ENCODE measurements at places on chromosomes 16 and 17.

GRCh38 chr16:2121853-2122252 is 13.8 kb downstream of the PKD1 start:
- no peak for DNase-seq

DNA sequence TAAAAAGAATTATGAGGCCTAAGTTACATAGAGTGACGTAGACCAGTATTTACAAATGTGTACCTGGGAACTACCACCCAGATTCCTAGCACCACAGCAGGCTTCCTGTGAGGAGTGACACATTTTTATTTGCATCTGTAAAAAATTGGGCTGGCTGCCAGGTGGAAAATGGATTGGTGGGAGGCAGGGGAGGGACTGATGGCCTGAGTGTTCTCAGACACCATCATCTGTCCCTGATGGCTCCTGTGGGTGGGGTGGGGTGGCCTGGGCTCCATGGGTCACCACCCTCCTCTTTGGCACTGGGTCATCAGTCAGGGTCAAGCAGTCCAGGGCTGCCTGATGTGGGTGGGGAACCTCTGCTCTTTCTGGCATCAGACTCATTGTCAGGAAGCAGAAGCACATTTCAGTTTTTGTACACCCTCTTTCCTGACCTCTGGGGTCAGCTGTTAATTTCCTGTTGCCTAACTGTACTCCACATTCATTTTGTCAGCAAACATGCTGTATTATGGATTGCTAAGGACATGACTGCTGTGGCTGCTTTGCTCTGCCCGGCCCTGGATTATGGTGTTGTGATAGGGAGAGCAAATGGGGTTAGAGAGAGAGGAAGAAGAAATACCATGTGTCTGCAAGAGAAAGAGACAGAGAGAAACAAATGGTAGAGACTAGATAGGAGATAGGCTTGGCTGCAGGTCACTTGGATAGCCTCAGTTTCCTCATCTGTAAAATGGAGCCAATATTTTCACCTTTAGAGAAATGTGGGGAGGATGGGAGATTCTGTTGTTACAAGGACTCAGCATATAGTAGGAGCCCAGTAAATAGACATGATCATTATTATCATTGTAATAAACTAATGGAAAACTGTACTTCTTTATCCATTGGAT is 11.6 kb upstream of the MFAP4 start:
- peak; percentile 42 for DNase-seq

DNA sequence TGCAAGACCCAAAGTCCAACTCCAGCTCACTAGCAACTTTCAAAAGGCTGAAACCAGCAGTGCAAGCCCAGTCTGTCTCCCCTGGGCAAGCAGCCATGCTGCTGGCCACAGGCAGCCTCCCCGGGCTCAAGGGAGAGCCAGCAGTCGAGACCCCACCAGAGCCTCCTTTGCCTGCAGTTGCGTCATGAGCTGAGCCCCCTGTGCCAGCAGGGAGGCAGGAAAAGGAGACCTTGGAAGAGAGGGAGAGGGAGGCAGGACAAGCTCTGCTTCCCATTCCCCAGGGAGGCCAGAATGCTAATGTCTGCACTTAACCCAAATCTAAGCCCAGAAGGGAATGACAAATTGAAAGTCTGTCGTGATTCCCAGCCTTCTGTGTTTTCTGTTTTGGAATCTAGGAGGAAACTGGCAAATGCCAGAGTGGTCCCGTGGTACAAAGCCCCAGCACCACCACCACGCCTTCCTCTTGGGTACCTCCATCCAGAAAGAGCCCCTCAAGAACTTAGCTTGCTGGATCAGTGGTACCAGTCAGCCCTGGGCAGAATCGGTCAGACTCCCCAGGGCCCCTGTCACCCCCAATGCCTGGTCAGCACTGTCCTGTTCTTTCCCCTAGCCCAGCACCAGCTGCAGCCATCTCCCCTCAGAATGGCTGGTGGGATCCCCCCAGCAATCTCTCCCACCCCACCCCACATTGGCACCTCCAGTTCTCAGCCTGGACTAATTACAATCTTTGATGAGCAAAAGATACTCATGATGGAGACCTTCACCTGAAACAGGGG is 99.3 kb upstream of the TNRC6C start:
- no peak for DNase-seq

DNA sequence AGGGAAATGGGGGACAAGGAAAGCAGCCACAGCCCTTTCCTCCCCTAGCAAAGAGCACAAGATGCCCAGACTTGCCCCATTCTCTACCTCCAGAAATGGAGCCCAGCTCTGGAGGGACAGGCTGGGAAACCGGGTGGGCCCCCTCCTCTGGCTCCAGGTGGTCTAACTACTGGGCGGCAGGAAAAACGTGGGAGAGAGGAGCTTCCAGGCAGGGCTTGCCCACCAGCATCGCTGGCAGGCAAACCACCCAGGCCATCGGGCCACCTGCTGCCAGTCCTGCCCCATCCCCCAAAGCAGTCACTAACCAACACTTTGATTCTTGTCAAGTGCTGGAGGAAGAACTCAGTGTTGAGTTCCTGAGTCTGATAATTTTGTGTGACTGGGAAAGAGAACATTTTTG is 15.6 kb downstream of the ANKS3 start:
- no peak for DNase-seq

DNA sequence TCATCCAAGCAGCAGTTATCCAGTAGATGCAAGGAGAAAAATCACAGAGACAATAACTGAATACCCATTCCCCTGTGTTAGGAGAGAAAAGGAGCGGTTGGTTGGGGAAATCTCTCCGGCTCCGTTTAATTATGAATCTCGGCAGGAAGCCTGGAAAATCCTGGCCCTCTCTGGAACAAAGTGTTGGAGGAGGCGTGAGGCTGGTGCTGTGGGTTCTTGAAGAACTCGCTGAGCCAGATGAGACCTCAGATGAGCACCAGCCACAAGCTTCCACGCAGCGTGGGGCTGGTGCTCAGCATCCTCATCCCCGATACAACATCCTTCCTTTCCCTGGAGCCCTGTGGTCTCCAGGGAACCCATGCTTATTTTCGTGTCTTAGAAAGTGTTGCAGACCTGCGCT is 39.7 kb downstream of the CACNG4 start:
- no peak for DNase-seq

DNA sequence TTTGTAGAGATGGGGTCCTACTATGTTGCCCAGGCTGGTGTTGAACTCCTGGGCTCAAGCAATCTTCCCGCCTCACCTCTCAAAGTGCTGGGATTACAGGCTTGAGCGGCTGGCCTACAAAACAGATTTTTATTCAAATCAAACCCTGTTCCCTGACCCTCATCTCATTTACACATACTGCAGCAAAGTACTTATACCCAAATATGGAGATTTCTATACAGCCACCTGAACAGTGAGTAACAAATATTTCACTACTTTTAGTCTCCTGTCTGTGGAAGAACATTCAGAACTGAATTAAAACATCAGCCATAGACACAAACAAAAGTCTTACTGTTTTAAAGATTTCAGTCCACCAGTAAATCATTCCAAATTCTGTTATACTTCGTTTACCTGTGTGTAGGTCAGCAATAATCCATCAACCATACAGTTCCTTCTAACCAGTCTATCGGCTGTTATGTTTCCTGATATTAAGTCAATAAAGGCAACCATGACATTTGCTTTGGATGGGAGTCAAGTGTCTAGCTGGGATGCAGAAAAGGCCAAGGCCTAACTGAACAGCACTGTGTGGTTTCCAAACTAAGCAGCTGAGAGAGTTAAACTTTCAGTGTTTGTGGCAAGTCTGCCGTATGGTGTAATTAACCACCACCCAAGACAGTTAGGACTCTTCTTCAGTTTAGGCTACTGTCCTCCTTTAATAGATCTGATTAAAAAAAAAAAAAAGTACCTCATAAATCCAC is 22.3 kb downstream of the ERN1 start:
- DNase-seq = no peak

- DNase-seq = no peak
These were observed 36.1 kb downstream of the HNF1B start for GRCh38 chr17:37708616-37709212.

DNA sequence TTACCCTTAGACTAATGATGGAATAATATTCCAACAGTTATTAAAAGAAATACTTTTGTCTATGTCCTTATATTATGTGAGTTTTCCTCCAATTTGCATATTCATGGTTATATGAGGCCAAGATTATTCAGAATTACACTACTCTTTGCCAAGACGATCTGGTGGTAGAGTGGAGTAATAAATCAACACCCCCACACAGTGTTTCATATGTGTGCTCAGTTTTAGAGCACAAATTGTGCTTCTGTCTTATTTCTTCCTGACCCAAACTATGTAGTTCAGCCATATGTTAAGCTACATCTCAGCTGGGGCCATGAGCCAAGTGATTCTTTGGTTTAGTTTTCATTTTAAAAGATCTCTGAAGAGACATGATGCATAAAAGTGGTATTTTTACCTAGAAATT is 26.9 kb upstream of the PPM1E start:
- no peak for DNase-seq

DNA sequence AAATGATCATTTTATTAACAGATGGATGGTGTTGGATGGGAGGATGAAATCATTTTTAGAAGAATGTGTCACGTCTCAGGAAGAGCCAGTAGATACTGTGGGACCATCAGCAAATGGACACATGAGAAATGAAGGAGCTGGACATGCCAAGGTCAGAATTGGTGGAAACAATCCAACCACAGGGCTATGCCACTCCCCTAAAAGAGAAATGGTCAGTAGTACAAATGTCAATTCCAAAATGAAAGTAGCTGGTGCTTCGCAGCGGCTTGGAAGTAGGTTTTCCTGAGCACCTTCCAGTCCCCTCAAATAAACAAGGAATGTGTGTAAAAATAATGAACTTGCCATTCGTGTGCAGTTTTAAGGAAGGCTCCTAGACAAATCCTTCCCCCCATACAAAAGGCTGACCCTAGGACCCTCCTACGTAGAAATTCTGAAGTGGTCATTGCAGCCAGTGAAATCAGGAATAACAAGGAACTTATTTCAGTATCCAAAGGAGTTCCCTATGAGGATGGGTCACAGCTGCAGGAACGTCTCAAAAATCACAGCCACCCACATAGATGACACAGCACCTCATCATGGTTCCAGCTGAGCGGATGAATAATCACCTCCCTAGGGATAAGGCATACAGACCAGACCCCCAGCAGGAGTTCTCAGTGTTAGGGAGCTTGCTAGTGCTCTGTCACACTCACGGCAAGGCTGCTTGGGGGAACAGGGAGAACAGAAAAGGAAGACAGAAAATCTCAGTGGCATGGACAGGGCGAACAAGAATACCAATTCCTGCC is 239.2 kb downstream of the HS3ST3A1 start:
- no peak for DNase-seq
